Glutamatergic neuron (in vitro differentiated cells): ENCODE measurements at places on chromosomes 3 and 15. TPM values are rescaled to one million over a fixed set of nuclear protein-coding genes. Genes with fewer than 3 reads are reported as not detected.

- no peaks in the 10 kb centered on the region for H3K36me3 ChIP-seq
- peaks cover 2% of the 10 kb centered on the region for H3K27me3 ChIP-seq
- DNase-seq: no peak
- peaks cover 11% of the 10 kb centered on the region for H3K4me1 ChIP-seq
Observed at GRCh38 chr15:67127331-67127664, 61.9 kb downstream of the SMAD3 start.

DNA sequence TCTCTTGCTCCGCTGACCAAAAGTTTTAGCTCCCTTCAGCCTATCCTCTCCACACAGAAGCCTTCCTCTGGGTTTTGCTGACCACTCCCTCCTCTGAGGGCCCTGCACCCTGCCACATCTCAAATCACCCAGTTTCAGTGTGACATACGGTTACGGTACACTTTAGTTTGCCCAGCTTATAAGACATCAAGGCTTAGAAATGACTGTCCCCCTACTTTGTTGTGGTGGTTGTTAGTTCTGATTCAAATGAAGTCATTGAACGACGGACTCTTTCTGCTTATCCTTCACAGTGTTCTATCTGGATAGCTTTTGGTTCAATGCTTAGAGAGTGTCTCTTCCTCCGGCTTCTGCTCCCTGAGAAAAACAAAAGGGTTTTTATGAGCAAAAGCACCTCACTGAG lies 68.0 kb upstream of the NDUFB4 start:
- no peaks in the 10 kb centered on the region for H3K36me3 ChIP-seq
- H3K4me1 ChIP-seq: no peaks in the 10 kb centered on the region
- H3K27me3 ChIP-seq: no peaks in the 10 kb centered on the region
- H3K4me3 ChIP-seq: no peak overlapping the region

GRCh38 chr3:25856902-25857518 lies 67.1 kb downstream of the OXSM start:
- no peak overlapping the region for H3K4me3 ChIP-seq
- H3K4me1 ChIP-seq: no peaks in the 10 kb centered on the region
- no peak for DNase-seq
- H3K36me3 ChIP-seq: peaks cover 13% of the 10 kb centered on the region
- no peaks in the 10 kb centered on the region for H3K27me3 ChIP-seq

SLC22A13 gene
- total RNA-seq: 1.5 TPM

- DNase-seq: no peak
- H3K36me3 ChIP-seq: no peaks in the 10 kb centered on the region
- H3K27ac ChIP-seq: no peak overlapping the region
- peaks cover 4% of the 10 kb centered on the region for H3K27me3 ChIP-seq
- H3K4me3 ChIP-seq: no peak overlapping the region
Observed at GRCh38 chr3:42728668-42729364, 26.2 kb upstream of the HHATL start.
